HT1080 (cell line): ENCODE measurements at places on chromosomes 12 and 14.

- DNase-seq = no peak
Observed at GRCh38 chr14:46820291-46820690, 168.7 kb upstream of the RPL10L start.

GRCh38 chr12:127822809-127823411 is 444.1 kb upstream of the TMEM132C start:
- DNase-seq = no peak

DNA sequence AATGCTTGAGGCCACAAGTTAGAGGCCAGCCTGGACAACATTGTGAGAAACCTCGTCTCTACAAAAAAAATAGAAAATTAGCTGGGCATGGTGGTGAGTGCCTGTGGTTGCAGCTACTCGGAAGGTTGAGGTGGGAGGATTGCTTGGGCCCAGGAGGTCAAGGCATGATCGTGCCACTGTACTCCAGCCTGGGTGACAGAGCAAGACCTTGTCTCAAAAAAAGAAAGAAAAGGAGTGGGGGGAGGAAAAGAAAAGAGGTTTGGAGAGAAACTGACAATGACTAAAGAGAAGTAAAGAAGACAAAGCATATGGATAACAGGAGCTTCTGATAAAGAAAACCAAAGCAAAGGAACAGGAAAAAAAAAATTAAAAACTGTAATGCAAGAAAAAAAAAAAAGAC is 37.4 kb upstream of the SELPLG start:
- DNase-seq = no peak

DNA sequence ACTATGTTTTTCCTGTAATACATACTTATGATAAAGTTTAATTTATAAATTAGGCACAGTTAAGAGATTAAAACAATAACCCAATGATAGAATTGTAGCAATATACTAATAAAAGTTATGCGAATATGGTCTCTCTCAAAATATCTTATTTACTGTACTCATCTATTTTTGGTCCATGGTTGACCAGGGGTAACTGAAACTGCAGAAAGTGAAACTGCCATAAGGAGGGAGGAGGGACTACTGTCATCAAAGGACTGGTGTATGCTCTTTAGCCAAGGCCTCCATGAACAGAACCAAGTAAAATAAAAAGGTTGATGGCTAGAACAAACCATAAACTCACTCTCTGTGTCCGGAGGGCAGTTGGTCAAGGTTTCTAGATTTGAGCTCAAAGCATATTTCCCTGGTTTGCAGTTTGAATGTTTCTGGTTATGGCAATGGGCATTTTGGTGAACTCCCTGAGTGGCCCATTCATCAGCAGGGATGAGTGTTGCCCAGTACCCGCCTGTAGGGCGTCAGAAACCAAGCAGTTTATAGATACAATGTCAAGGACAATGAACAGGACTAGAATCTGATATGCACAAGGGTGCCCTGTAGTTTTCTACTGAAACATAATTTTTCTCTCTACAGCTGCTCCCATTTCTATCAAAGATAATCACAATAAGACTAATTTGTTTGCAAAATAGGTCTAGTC is 19.8 kb downstream of the LEMD3 start:
- no peak for DNase-seq

- peak; percentile 26 for DNase-seq
Observed at GRCh38 chr12:18323159-18323558, 61.8 kb downstream of the PIK3C2G start.

DNA sequence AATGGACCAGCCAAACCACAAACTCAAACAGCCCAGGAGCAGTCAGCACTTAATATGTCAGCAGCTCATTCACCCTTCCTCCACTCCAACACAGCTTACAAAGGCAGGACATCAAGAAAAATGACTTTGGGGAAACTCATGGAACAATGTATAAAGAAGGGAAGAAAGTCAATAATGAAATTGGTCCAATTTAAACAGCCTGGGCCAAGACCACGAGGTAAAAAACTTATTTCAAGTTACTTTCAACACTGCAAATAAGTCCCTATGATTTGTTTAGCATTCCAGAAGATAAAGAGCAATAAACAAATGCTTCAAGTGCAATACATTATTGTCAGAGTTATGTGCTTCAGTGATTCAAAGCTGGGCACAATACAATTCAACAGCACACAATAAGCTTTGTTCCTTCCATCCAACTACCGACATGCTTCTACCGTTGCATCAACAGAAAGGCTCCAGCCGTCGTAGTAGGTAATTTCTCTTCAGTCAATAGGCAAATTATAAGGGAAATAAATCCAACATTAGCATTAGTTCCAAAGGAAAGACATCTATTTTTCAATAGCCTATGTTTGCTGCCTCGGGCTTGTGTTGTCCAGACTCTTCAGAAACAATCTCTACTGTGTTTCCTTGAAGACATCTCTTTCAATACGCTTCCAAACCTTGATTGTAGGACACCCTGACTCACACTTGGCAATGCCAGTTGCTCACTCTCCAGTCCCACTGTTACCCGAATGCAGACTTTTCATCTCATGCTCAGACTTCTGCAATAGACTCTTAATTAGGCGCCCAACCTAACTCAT is 225.7 kb downstream of the NUAK1 start:
- DNase-seq = no peak

- DNase-seq = no peak
Observed at GRCh38 chr14:93317210-93317874, 15.5 kb downstream of the BTBD7 start.
